Mucosa of gallbladder (tissue), 1 donor: ENCODE measurements at places on chromosomes 13 and 19. TPM values are rescaled to one million over a fixed set of nuclear protein-coding genes. Genes with fewer than 3 reads are reported as not detected.

Gene KLK14
- total RNA-seq, result 0.63 TPM

Gene STOML3
- total RNA-seq, result not detected

Gene TARM1
- total RNA-seq, result not detected

GRCh38 chr13:78784014-78784750 is 125.2 kb upstream of the OBI1 start:
- DNase-seq, result no peak

DNA sequence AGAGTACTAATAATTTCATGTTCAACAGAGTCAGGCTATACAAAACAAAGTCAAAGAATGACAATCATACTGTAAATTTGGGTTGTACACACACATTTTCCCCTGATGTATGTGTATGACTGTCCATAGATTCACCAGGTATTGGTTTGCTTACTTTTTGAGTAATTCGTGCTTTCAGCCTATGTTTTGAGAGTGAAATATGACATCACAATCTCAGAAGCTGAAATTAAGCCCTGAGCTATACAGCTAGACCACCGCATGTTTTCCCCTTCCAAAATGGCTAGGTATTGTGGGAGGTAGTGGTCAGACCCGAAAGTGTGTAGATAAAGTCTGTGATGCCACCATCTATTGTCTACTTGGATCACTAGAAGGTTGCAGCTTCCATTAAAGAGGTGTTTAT is 102.8 kb downstream of the KATNAL1 start:
- no peak for DNase-seq

- DNase-seq, result no peak
Observed at GRCh38 chr13:99294198-99294597, 13.0 kb downstream of the GPR183 start.

DNA sequence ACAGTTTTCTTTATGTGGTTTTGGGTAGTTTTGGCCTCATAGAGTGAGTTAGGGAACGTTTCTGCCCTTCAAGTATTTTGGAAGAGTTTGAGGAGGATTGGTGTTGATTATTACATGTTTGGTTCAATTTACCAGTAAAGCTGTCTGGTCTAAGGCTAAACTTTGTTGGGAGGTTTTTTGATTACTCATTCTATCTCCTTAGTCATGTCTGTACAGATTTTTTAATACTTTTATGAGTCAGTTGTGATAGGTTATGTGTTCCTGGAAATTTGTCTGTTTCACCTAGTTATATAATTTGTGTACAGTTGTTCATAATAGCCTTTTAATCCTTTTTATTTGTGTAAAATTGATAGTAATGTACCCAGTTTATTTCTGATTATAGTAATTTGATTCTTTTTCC is 20.4 kb downstream of the RNF17 start:
- DNase-seq, result no peak

DNA sequence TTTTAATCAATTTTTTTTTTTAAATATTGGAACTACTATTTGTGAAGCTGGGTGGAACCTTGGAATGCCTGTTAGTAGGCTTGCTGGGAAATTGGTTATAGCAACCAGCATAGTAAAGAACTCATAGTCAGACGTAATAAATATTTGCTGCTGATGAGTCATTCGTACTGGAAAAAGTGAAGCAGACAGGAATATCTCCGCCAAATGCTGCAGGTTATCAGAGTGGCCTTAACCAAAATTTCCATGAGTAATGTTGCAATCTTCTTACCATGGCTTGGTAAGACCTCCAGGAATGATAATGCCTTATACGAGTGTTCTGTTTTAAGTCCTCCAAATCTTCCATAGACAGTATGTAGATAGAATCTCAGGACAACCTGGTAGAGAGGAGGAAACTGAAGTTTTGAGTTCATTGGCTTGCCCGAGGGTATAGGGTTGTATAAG is 34.2 kb downstream of the MBNL2 start:
- DNase-seq, result no peak
